H9 (cell line): ENCODE measurements at places on chromosomes 16 and 17.
A peak's percentile ranks its signal among the peaks of the same experiment; 100 is the strongest.

GRCh38 chr16:50845296-50845695 is 103.4 kb downstream of the CYLD start:
- DNase-seq, result no peak

GRCh38 chr17:17205368-17206123 is 587 bp downstream of the PLD6 start:
- DNase-seq, result peak; percentile 59

GRCh38 chr17:75512926-75513640 is 2.3 kb downstream of the CASKIN2 start:
- DNase-seq, result no peak

DNA sequence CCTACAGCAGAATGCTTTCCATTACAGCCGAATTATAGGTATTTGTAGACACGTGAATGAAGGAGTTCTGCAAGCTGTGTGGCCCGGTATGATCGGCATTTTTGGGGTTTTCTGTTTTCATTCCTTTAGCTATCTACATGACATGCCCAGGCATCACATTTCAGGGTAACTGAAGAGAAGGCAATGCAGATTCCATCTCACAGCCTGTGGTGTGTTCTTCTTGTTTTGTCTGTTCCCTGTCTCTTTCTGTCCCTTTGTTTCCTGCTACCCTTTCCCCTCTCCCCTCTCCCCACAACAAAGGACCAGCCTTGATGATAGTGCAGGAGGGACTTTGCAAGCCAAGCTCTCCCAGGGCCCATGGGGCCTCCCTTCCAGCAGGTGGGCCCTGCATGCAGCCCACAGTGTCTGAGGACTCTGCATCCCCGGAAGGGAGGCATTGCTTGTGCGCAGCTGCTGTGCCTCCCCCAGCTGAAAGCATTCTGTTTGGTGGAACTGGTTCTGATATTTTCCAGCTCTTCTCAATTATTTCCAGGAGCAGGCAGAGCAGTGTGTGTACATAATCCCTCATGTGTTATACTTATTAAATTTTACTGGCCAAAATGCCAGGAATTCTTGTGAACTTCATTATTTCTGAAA is 207.4 kb downstream of the RPTOR start:
- no peak for DNase-seq

- DNase-seq, result peak; percentile 96
Observed at GRCh38 chr17:58755577-58756245, at the start of gene PPM1E. Gene PPM1E, plus strand, starts transcription at chr17:58755854.

DNA sequence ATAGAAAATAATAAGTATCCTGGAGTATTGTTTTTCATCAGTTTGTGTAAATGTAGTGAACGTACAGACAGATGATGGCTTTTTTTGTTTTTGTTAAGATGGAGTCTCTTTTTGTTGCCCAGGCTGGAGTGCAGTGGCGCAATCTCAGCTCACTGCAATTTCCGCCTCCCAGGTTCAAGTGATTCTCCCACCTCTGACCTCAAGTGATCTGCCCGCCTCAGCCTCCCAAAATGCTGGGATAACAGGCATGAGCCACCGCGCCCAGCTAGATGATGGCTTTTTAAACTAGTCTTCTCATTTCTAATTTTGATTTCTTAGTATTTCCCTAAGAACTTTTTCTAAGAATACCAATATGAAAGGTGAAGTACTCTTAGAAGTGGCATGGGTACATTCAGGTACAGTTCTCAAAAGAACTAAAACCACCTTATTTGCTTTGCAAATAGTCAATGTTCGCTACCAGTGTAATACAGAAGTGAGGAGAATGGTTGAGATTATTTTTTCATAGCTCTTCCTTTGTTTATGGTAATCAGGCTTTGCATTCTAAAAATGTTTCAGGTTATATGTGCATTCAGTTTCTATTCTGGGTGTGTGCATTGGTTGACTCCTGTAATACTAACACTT is 34.2 kb downstream of the TTC19 start:
- no peak for DNase-seq

- DNase-seq, result no peak
Observed at GRCh38 chr17:82632451-82632850, 15.8 kb downstream of the WDR45B start.

DNA sequence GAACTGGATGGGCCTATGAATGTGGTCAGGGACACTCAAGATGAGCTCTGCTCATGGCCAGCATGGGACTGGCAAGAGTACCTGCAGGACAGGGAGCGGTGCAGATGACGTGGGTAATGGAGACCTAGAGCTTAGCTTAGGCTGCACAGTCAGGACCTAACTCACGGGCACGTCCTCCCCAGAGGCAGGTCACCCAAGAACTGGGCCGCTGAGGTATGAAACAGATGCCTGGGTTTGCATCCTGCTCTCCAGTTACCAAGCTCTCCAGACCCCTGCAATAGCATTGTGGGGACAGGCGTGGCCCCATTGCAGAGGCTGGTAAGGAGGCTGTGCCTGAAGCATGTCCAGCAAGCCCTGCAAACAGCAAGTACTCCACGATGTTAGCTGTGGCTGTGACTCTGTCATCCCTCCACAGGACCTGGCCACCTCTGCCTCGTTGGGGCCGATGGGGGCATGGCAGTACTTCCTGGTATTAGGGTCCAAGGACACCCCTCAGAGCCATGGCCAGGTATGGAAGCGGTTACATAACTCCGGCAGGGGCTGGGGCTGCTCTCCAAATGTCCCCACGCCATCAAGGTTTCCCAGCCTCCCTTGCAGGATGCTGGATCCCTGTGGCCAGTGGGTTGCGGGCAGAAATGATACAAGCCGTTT is 37.5 kb upstream of the RBFOX3 start:
- peak; percentile 29 for DNase-seq

DNA sequence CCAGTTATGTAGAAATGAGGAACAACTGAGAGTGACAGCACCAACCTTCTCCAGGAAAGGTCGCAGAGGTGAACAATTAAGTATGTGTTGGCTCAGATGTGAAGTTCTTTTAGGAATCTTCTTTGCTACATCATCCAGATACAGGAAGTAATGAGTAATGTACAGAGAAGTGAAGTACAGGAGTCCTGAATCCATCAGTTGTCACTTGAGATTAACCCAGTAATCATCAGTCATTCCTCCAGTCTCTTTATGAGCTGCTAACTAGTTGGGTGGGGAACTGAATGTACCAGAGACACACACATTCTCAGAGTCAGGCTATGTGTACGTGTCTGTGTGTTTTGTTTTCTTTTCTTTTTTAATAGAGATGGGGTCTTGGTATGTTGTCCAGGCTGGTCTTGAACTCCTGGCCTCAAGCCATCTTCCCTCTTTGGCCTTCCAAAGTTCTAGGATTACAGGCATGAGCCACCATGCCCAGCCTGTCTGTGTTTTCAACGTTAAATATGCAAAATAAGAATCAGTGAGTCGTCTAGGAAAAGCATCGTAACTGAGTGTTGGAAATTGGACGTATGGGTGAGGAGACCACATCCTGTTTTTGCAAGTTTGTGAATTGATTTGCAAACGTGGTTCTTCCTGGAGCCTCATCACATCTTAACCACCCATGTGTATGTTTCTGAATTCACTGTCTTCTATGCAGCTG is 19.9 kb downstream of the ZNF200 start:
- DNase-seq, result no peak

DNA sequence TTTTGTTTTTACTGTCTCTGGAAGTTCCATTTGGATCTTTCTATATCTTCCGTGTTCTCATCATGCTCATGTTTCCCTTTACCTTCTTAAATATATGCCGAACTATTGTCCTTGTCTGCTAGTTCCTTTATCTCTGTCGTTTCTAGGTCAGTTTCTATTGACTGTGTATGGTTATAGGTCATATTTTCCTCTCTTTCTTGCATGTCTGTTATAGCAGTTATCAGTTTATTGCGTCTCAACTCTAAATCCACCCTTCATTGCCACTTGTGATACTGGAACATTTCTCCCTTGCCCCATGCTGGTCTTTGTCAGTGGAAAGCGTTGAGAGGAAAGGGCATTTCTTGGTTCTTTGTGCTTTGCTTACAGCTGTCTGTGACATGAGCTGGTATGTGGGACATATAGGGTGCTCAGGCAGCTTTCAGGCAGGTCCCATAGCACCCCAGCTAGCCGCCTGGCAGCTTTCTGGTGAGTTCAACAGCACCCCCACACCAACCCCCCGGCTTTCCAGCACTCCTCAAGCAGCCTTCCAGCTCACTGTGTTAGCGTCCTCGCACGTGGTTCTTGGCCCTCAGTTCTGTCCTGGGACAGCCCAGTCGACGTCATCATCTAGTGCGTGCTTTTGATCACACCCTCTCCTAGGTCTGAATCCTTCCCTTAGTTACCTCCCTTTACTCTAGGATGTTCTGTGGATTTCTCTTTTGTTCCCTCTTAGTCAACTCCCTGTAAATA is 15.4 kb upstream of the DNASE1 start:
- peak; percentile 40 for DNase-seq

DNA sequence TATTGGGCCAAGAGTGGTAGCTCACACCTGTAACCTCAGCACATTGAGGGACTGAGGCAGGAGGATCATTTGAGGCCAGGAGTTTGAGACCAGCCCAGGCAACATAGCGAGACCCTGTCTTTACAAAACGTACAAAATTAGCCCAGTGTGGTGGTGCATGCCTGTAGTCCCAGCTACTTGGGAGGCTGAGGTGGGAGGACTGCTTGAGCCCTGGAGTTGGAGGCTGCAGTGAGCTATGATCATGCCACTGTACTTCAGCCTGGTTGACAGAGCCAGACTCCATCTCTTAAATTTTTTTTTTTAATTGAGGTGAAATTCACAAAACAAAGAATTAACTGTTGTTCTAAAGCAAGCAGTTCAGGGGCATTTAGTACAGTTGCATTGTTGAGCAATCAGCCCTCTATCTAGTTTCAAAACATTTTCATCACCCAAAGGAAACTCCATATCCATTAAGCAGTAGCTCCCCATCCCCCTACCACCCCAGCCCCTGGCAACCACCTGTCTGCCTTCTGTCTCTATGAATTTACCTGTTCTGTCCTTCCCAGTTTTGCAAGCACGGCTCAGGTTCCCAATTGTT is 15.6 kb downstream of the SNX29 start:
- DNase-seq, result no peak

- no peak for DNase-seq
Observed at GRCh38 chr16:87431926-87432325, 39.8 kb downstream of the MAP1LC3B start.

DNA sequence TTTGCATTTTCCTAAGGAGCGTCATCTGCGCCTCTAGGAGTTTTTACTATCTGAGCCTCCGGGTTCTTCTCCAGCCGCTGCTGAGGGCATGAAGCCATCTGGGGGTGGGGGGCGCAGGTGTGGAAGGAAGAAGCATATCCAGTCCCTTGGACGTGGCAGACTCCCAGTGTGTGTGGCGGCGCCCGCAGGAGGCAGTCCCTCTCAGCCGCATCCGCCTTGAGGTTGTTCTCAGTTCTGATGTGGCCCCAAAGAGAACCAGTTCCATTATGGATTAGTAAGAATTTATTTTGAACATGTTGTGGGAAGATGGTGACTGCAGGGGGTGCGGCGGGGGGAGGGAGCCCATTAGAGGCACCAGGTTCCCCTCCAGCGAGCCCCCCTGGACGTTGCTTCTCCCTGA is 100.2 kb downstream of the SEC14L1 start:
- no peak for DNase-seq

DNA sequence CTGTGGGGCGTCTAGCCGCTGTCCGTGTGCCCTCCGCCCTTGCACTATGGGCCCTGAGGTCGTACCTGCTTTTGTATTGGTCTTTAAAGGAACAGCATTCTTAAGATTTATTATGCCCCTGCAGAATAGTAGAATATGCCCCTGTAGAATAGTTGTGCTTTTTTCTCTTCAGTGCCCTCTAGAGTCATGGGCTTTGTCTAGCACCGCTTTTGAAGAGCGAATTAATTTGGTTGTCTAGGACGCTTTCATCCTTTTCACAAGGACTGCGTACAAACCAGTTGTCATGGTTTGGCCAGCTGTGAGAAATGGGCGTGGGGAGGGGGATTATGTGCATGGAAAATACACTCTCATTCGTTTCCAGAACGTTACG is 621 bp downstream of the CEP95 start:
- peak; percentile 35 for DNase-seq

DNA sequence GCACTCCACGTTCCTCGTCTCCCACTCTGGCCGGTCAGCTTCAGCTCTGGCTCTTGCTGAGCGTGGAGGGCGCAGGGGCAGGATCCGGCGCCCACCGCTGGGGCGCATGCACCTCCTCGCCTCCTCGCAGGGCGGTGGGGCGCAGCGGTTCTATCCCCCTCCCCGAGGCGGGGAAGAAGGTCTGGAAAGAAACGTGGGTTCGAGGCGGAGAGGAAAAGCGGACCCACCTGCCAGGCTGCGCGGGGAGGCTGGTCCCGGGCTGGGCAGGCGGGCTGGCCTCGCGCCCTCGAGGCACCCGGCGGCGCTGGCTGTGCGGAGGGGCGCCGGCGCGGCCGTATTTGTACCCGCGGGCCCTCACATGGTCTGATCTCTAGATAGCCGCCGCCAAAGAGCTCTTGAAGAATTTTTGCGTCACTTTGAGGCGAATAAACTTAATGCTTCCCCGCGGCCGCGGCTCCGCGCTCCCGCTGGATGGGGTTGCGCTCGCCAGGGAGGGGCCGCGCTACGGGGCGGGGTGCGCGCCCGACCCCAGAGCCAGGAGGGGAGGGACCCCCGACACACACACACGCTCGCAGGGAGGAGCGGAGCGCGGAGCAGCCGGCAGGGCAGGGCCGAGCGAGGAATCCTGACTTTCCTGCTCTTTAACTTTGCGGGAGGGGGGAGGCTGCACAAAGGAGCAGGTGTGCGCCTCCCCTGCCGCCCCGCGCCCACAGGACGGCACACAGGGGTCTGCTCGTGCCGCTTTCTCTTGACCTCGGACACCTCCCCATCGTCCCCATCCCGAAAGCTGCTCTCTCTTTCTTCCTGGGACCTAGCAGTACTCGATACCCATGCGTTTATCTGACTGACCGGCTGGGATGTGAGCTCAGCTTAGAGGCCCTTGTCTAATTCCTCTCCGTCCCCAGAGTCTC is at the start of gene SLC6A4:
SLC6A4 (minus strand) TSS at position 312 of the 911 bp plus-strand sequence. CDS start 13,739 bp downstream, outside the sequence.
- peak; percentile 60 for DNase-seq

DNA sequence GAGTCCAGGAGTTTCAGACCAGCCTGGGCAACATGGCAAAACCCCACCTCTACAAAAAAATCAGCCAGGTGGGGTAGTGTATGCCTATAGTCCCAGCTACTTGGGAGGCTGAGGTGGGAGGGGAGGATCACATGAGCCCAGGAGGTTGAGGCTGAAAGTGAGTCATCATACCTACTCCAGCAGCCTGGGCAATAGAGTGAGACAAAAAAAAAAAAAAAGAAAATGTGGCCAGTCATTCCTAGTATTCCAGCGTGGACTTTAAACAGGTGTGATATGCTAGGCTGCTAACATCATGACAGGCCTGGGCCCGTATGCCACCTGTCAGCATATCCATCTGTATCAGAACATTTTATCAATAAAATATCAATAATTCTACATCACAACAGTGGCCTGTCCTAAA is 143.3 kb downstream of the AATF start:
- DNase-seq, result no peak
